ENCODE measurements at places on chromosomes 3 and 15.

GRCh38 chr3:111627092-111627491, 31.9 kb upstream of the ZBED2 start:
- DNase-seq: no peak

DNA sequence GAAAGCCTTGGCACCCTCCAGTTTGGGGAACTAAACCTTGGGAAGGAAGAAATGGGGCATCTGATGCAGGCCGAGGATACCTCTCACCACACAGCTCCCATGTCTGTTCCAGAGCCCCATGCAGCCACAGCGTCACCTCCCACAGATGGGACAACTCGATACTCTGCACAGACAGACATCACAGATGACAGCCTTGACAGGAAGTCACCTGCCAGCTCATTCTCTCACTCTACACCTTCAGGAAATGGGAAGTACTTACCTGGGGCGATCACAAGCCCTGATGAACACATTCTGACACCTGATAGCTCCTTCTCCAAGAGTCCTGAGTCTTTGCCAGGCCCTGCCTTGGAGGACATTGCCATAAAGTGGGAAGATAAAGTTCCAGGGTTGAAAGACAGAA, 7.7 kb downstream of the MAP1A start:
- no peak for DNase-seq

DNA sequence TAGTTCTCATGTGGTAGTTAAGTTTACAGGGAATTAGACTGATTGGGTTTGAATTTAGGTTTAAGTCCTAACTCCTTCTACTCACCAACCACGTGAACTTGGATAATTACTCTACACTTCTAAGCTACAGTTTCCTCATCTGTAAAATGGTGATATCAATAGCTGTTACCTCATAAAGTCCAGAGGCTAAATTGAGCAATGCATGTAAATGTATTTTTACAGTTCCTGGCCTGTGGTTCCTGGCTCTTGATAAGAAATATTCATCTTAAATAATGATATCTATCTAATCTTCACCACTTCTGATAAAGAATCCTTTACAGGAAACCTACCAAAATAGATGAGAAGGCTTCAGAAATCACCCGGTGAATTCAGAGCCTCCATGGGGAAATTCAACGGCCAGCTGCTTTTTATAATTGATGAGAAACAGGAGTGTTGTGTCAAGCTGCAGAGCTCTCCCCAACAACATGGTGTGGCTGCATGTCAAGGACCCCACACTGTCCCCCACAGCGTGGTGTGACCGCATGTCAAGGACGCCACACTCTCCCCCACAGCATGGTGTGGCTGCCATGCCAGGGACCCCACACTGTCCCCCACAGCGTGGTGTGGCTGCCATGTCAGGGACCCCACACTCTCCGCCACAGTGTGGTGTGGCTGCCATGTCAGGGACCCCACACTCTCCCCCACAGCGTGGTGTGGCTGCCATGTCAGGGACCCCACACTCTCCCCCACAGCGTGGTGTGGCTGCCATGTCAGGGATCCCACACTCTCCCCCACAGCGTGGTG, 80.8 kb upstream of the PEX5L start:
- DNase-seq: no peak

DNA sequence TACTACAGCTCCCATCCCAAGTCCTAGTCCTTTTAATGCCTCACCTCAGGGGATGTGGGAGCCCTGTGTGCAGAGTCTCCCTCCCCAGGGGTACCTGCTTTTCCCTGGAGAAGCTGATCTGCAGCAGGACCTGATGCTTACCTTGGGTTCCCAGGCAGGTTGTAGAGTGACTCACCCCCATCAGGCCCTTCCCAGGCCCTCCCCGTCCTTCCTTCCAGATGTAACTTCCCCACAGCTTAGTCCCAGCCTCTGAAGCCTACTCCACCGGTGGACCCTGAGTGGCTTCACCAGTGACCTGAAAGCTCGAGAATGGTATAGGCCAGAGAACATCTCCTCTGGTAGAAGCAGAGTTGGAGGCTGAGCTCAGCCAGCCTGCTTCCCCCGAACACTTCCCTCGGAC, 254.2 kb upstream of the STT3B start:
- DNase-seq: no peak

DNA sequence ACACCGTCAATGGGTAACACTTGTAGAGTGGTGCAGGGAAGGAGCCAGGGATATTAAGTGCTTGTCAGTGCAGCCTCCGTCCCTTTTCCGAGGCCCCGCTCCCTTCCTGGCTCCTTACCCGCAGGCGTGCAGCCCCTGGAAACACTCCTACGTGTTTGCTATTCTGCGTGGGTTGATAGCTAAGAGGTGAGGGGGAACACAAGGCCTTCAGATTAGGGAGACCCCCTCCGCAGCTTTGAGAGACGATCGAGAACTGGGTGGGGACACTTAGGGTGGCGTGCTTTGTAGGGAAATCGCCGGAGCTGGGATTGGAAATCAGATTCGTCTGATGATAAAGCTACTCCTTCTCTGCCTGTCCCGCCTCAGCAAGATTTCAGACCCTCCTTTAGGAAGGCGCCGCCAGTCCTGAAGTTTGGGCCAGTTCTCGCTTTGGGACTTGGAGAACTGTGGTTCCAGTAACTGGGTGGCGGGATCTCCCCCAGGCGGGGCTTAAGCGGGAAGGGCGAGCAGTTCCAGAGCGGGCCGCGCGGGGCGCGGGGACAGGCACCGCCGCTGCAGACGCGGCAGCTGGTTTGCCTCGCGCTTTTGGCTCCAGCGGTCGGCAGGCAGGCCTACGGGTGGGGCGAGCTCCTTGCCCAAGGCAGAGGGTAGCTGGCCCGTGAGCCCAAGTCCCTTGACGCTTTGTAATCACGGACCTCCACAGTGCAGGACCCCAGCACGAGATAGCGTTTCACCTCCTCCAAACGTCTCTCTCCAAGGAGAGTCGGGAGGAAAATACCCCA, 8.0 kb upstream of the FAM107A start:
- DNase-seq: peak; percentile 40

GRCh38 chr3:38264353-38264771, 1.2 kb upstream of the SLC22A13 start:
- DNase-seq: no peak

DNA sequence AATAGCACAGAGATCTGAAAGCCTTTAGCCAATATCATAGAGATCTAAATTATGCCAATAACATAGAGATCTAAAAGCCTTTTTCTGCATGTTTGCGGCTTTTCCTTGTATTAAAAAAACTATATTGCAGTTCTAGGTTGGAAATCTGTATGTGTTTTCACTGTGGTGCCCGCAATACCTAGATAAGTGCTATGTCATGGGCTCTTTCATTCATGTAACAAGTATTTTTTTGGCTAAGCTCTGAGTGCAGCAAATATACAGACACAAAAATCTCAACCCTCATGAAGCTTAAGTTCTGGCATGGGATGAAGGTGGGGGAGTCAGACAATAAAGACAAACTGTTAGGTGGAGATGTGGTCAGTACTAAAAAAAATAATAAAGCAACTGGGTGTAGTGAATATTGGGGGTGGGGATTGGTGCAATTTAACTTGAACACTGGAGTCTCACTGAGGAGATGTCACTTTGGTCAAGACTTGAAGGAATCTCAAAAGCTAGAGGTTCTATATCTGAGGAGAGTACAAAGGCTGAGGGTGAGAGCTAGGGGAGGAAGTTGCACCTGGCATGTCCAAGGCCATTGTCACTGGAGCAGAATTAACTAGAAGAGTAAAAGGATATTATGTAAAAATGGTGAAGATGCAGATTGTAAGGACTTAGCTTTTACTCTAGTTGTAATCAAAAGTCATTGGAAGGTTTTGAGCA, 973 bp downstream of the BUB1B start:
- no peak for DNase-seq

- DNase-seq: no peak
Measured at GRCh38 chr15:74651242-74651741, 35.7 kb downstream of the CLK3 start.

GRCh38 chr3:17032407-17033034, 147.8 kb downstream of the PLCL2 start:
- DNase-seq: no peak

DNA sequence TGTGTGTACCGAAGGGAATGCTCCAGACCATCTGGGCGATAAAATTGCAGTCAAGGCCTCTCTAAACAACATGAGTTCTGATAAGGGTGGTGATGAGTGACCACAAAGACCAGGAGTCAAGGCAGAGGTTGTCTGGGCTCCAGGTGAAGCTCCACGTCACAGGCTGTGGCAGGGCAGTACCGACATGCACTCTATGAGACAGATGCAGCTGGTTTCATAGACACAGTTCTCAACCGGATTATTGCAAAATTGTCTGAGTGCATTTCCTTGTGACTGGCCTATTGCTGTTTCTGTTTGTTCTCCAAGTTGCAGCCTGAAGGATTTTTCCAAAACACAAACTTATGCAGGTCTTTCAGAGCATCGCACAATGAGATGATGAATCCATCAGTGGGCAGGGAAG, 157.5 kb upstream of the HES1 start:
- DNase-seq: no peak

DNA sequence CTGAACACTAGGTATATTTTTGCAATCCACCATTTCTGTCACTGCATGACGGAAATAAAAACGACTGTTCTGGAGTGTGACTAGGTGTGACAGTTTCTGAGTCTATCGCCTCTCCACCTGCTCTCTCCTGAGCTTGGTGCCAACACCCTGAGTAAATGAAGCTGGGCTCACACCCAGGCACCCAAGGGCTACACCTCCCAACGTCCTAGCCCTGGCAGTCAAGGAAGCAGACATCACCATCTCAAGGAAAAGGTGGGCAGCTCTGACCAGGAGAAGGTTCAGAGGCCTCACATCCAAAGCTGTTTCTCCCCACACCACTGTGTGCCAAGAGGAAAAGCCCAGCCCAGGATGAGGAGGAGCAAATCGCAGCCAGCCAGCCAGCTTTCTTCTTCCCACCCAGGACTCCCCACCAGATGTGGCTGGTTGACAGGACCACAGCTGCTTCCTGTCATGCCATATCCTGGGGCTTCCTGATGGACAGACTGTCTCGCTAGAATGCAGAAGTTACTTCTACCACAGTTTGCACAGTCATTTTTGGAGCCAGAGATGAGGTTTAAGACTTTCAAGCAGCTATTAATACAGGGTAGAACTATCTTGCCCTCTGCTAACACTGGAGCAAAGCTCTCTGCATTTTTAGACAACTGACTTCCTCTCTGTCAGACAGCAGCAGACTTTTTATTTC, 3.3 kb downstream of the SCAMP2 start:
- no peak for DNase-seq

DNA sequence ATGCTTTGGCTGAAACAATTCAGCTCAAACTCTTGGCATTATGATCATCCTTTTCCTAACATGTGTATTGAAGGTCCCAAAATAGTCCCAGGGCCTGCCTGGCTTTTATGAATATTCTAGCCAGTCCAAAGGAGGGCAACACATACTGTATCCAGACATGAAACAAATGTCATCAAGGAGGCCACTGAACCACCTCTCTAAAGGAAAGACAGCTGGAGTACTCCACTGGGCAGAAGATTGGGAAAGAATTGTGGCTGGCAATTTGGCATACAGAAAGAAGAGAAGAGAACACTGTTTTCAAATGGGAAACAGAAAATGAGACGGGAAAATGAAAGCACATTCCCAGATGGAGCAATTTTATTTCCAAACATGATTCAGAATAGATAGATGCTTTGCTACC, 80.6 kb downstream of the NCEH1 start:
- DNase-seq: no peak

GRCh38 chr15:45393851-45394250, 15.5 kb upstream of the GATM start:
- DNase-seq: no peak

DNA sequence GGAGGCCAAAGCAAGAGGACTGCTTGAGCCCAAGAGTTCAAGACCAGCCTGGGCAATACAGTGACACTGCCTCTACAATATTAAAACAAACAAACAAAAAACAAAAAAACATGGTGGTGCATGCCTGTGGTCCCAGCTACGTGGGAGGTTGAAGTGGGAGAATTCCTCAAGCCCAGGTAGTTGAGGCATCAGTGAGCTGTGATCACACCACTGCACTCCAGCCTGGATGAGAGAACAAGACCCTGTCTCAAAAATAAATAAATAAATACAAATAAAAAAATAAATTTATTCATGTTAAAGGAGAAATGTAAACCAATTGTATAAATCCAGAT, 200.6 kb downstream of the BCHE start:
- no peak for DNase-seq

DNA sequence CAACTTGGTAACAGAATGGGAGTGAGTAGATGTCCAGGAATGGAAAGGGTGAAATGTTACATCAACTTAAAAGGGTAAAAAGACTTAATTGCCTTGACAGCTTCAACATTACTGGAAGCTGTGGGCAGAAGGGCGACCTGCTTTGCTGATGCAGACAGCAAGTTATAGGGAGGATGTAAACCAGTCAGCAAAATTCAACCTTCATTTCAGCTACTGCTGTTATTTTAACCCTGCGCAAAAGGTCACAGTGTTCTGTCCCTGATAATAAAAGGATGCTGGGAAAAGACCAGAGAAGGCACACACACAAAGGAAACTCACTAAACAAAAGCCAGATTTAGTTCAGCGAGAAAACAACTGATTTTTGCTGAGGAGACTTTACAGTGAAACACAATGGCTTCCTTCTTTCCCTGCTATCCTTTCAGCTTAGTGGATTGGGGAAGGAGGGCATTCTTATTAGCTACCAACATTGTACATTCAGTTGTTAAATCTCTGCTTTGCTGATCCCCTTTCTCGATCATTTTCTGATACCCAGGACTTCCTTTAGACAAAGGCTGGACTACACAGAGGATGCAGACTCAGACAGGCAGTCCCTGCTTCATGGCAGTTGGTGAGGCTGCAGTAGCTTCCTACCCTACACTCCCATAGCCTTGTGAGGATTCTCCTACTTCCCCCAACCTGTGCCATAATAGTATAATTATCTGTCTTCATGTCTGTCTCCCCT, 62.0 kb downstream of the P3H2 start:
- DNase-seq: no peak

DNA sequence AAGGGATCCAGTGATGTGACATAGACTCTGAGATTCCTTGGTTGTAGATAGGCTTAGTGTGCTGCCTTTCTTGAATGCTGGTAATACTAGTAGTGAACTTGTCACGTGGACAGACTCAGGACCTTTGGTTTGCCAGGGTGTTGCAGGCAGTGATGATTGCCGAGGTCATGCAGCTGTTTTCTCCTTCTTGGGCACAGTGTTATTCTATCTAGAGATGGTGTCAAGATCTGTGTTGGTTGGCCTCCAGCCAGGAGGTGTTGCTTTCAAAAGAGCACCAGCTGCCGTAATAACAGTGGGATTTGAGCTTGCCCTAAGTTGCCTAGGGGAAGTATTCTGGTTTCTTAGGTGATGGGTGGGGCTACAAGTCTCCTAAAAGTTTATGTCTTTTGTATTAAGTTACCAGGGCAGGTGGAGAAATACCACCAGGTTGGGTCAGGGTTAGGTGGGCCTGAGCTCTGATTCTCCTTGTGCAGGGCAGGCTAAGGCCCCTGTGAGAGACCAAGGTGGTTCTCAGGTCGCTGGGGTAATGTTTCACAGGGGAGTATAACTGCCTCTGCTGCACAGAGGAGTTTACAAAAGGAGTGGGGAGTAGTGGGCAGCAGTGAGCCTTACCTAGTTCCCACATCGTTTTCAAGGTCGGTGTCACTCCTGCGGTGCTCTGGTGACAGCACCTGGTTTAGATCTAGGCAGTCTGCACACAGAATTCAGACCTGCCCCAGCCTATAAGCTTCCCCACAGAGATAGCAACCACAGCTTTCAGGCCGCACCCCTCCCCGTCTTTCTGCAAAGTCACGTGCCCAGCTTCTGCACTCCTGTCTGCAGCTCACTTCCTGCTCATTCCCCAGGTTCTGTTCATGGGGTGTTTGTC, 350.3 kb downstream of the DOCK3 start:
- no peak for DNase-seq
